CD4-positive, alpha-beta T cell treated with Interleukin-21 for 1 hour (primary cell): ENCODE measurements at places on chromosomes 4 and X.

DNA sequence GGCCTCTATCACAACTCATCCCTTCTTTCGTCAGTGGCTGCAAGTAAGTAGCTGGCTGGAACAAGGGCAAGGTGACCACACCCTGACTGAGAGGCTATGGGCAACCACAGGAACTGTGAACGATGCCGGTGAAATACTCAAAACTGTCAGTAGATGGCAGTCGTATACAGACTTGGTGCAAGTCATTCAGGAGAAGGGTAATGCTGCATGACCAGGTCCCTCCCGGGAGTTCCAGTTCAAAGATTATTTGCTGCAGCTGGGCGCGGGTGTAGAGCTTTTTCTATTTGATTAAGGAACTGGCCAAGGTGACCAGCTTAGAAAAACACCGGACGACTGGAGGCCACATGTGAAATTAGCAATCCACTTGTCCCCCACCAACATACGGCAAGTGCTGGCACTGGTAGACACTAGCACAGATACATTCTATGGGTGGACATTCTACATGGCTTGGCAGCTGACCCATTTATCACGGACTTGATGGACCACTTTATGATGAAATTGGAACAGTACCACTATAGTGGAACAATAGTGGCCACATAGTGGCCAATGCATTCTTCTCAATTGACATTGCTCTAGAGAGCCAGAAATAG is 726.6 kb downstream of the TRAM1L1 start:
- DNase-seq: peak; percentile 33

- no peak for DNase-seq
These were observed 54.0 kb downstream of the GC start for GRCh38 chr4:71729856-71730255.

DNA sequence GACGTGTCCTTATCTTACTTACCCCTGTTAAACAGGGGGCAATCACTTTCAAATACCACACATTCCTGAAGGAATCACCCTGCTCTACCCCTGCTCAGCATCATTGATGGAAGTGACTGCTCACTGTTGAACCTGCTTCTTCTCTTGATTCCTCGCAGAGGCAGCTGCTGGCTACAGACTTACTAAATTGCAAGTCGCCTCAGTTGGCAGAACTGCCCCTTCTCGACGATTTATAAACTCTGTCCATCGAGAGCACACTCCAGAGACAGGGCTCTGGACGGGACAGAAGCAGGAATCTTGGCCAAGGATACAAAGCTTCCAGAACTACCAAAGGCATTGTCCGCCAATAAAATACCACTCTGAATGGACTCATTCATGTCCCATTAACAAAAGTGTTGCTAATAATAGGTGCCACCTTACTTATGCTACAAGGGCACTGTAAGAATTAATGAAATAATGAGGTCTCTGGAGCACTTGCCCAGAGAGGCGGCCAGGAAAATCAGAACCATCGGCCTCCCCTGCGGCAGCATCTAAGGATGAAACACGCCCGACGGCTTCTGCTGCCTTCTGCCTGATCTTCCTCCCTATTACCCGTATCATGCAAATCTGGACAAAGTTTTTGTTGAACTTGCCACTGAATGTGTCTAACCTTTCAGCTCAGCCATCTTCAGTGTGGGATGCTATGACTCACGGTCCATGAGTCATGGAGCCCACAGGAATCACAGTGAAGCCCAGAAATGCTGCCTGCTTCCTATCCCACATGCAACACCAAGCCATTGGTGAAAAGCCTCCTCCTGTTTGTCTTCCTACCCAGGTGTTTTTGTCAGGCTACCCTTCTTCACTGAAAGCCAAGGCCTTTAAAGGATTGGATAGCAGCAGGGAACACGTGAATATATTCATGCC is 164.9 kb downstream of the MAML3 start:
- no peak for DNase-seq

DNA sequence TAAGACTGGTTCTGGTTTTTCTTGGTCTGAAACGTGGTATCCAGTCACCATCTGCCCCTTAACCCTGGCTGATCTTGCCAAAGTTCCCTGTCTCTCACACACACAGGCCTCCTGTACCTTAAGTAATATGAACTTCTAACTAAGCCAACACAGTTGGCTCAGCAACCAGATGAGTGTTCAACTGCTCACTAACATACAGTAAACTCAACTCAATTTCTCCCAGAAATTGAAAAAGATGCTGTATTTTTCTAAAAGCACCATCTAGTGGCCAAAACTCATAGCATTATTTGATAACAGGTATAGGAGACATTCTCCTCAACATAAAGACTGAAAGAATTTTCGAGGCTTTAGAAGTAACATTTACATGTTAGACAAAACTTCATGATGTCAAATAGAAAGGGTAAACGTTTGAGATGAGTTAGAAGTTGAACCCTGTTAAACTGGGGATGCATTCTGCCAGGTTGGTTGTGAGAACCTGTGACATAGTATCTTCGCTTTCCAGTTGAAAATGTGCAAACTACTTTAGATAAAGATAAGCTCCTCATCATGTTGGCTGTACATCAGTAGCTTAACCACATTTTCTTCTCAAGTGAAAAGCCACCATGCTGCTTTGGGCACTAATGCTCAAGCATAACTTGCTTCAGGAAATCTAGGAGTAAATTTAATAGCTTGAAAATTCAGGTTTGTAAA is 31.2 kb downstream of the CCNI start:
- peak; percentile 67 for DNase-seq

- DNase-seq: no peak
These were observed 26.7 kb downstream of the NR3C2 start for GRCh38 chr4:148415500-148415899.

- peak; percentile 92 for DNase-seq
These were observed 19.9 kb upstream of the MXD4 start for GRCh38 chr4:2281575-2282343.

DNA sequence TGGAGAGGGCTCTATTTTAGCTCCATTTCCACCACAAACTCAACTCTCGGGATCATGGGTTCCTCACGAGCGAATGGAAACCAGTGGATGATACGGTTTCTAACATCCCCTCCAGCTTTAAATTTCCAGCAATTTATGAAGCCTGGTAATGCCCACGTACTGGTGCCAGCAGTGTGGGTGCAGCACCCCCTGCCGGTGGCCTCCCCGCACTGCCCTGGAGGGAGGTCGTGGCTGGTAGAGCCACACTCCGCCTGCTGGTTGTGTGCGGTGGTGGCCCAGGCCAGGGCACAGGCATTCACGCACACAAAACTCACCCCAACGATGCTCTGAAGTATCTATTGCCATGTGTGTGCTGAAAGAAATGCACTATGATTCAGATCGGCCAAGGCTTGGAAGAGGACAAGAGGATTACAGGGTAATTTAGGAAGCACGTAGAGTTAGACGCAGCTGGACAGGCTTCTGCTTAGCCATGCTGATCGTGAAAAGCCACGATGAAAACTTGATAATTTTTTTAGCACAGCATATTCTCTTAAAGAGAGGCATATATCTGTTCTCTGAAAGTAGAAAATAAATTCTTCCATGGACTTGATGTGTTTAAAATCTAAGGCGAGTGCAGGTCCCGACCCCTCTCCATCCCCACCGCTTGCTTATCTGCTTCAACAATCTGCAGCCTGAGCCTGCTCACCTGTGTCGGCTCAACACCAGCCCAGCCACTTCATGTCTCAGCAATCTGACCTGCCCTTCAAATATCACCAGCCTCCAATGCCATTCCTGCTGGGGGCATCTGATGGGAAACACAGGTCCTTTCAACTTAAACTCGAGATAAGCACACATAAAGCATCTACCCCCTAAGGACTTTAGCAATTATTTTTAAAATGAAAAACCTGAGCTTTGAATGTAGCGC is 59.1 kb downstream of the SCD5 start:
- DNase-seq: peak; percentile 55

GRCh38 chrX:14351611-14352303 is 177.6 kb upstream of the GLRA2 start:
- DNase-seq: no peak

DNA sequence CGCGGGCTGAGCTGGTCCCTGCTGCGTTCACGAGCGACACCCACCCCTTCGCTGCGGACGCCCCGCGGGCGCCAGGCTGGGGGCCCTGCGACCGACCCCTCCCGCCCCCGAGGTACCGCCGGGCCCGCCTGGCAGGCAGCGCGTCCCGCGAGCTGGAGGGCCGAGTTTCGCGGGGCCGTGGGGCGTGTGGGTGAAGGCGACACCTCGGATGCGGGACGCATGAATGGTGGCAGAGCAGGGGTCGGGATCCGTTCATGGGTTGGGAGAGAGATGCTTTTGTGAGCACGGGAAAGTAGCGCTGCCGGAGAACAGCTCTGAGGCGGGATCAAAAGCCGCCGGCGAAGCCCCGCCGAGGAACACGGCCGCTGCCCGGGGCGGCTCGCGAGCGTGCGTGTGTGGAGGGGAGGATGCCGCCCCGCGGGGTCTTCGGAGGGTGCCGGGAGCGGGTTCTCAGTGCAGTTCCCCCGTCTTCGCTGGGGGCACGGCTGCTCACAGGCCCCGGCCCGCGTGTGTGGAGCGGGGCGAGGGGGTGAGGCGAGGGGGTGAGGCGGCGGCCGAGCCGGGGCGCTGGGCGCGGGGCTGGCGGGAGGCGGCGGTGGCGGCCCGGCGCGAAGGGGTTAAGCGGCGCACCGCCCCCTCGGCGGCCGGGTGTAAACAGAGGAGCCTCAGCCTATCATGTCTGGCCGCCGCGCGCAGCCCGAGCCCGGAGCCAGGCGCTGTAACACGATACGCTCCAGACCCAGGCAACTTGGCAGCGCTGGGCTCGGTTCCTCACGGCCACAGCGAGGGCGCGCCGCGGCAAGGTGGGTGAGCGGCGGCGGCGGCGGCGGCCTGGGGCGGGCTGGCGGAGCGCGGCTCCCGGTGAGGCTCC is 205.3 kb downstream of the TENM3 start:
- peak; percentile 15 for DNase-seq

GRCh38 chr4:150164055-150164454 is 85.8 kb downstream of the DCLK2 start:
- DNase-seq: no peak

DNA sequence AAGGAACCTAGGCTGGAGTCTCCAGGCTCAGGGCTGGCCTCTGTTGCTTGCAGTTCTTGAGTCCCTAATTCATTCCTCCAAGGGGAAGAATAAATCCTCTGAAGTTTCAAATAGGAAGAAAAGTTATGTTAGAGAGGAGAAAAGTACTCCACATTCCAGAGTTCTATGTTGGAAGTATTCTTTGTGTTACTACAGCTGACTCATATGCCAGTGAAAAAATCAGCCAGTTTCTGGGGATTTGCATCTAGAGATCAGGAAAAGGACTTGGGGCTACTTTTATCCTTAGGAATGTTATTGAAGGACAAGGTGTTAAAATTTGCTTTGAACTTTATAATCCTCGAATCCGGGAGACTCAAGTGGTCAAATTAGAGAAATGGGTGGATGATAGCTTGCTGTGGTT is 11.7 kb upstream of the NUDT9 start:
- DNase-seq: no peak

GRCh38 chr4:3746701-3747580 is 19.2 kb upstream of the ADRA2C start:
- DNase-seq: no peak

- DNase-seq: no peak
These were observed 2340.7 kb downstream of the PCDH7 start for GRCh38 chr4:33060674-33061542.

DNA sequence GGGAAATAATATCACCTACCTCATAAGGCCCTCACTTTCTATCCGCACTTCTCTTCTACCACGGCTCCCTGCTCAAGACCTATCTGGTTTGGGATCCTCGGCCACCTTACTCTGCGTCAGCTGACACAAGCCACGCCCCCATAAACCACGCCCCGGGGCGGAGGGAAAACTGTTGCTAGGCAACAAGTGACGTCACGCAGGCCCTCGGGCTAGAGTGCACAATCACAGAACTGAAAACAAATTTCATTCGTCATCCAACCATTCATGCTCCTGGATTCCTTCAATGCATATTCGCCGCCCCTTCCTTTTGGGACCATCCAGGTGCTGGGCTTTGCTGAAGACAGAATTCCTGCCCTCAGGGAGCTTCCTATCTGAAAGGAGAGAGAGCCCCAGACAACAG is 66.3 kb downstream of the SMC1A start:
- DNase-seq: peak; percentile 1

- peak; percentile 42 for DNase-seq
These were observed 5.4 kb downstream of the ALPK1 start for GRCh38 chr4:112302320-112303274.

- DNase-seq: no peak
These were observed 29.5 kb upstream of the FGFR3 start for GRCh38 chr4:1763550-1764080.

DNA sequence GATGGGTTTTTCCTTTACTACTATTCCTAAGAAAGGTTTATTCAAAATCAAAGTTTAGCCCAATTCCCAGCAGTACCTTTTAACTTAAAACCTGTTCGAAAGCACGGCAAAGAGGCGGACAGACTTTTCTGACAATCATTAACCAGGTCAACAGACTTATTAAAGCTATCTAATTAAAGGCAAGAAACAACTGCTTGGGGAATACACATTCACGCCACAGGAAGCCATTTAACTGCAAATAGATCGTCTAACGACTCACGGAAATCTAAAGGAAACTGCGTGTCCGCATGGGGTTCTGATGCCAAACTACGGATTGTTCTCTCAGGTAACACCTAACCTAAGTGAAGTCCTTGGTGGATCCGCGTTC is 663 bp upstream of the USP53 start:
- no peak for DNase-seq
